Fibroblast of skin of back (primary cell): ENCODE measurements at places on chromosomes 1 and 21.

GRCh38 chr21:29075706-29076466, 2.4 kb upstream of the CCT8 start:
- no peak for DNase-seq

DNA sequence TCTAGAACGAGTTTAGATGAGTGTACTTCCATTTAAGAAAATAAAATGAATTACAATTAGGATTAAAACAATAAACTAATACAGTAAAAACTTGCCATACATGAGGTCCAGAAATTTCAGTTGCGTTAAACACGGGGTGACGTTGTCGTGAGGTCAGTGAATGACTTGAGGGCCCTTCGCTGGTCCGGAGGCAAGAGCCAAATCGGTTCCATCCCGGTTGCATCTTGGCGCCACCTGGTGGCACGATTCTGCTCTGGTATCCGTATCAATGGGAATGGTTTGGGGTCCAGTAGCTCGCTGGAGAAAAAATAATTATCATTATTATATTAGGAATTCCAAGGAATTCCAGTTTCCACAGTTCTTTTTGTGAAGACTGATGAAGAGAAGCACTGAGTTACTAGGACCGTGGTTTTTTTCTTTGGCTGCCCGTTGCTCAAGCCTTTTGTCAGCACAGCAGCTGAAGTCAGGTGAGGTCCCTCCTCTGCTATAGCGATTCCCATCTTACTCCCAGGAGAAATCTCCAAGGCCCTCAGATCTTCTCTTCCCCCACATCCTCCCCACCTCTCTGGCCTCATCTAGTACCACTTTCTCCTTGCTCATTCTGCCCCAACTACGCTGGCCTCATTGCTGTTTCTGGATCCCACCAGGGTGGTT, 161.4 kb downstream of the SLC35F3 start:
- peak; percentile 59 for DNase-seq

GRCh38 chr1:161688946-161689345, 18.1 kb upstream of the FCRLA start:
- no peak for DNase-seq

DNA sequence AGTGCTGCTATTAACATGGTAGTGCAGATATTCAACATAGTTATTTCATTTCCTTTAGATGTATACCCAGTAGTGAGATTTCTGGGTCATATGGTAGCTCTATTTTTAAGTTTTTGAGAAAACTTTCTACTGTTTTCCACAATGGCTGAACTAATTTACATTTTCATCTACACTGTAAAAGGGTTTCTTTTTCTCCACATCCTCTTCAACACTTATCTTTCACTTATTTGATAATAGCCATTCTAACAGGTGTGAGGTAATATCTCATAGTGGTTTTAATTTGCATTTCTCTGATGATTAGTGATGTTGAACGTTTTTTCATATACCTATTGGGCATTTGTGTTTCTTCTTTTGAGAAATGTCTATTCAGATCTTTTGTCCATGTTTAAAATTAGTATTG, 149.8 kb downstream of the PDE4B start:
- DNase-seq: no peak

DNA sequence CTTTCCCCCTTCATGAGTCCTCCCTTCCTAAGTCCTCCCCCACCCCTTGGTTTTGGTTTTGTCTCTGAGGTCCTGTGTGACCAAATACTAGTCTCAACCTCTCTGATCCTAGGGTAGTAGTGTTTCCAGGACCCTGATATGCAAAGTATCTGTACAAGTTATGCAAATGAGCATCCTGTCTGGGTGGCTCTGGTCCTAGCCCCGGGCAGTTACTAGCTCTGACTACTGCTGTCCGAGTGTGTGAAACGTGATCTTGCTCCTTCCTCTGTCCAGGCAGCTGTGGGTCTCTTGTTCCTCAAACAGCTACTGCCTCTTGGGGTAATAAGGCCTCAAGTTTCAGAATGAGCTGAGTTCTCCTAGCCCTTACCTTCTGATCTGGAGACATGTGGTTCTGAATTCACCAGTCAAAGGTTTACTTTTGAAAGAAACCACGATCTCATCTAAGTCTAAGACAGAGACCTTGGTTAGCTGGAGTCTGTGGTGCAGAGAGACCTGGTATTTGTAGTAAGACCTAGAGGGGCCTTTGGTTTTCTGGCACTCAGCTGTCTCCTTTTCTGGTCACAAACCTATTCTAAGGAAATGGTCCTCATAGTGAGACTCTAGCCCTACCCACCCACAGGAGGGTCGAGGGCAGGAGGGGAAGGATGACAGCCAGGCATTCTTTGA, 31.0 kb upstream of the IL19 start:
- DNase-seq: no peak

GRCh38 chr21:17693801-17694200, 81.1 kb upstream of the BTG3 start:
- no peak for DNase-seq

DNA sequence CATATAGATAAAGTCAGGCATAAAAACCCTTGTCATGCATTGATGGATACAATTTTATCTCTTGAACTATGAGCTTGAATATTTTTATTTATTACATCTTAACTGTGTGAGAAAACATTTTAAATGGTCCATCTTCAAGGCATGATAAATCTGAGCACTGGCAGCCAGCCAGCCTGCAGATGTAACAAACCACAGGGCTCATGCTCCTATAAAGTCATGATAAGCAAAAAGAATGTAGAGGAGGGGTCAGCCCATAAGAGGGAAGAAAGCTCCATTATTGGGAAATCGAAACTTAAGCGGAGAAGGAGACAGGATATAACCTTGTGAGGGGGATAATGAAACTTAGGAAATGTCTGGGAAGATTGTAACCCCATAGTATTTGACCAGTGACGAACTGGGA, 839.0 kb downstream of the LRRIQ3 start:
- DNase-seq: no peak

DNA sequence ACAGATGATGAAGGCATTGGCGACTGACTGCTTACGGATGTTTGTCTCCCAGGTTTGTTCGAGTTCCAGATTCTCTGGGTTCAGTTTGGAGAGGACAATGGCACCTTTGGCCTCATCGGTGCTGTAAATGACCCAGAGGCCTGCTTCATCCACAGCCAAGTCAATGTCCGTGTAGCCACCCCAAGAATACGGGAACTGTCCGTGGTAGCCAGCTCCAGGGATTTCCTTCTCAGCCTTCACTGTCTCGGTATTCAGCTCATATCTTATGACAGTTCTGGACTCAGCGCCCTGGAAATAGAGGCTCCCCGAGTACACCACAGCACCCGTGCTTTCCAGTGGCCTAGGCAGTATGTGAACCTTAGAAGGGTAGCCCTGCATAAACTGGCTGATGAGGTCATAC, 14.1 kb downstream of the MYOCOS start:
- no peak for DNase-seq

- peak; percentile 26 for DNase-seq
Observed at GRCh38 chr1:230215031-230215430, 148.0 kb downstream of the GALNT2 start.

DNA sequence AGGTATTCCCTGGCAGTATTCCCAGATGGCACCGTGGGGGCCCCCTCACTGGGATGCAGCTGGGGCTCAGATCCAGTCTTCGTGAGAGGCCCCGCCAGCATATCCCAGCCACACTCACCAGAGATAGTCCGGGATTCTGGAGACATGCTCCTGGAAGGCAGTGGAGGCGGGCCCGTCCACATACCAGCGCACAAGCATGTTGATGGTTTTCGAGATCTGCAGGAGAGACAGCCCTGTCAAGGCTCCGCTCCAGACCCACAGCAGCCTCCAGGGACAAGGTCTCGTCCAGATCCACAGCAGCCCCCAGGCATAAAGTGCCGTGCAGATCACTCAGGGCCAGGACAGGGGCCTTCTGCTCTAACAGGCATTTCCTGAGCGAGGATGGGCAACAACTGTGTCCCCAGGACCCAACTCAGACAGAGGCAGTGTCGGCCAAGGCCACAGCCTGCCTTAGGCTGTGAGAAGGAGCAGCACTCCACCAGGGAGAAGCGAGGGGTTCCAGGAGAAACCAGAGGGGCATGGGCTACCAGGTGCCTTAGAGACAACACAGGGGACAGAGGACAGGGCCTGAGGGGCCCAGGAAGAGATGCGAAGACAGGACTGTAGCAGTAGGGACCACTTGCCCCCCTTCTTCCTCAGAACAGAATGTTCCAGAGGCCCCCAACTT, 14.8 kb downstream of the LSS start:
- no peak for DNase-seq

- DNase-seq: no peak
Observed at GRCh38 chr1:29948581-29948980, 712.3 kb downstream of the PTPRU start.

- no peak for DNase-seq
Observed at GRCh38 chr1:225277445-225277844, 150.4 kb downstream of the LBR start.

DNA sequence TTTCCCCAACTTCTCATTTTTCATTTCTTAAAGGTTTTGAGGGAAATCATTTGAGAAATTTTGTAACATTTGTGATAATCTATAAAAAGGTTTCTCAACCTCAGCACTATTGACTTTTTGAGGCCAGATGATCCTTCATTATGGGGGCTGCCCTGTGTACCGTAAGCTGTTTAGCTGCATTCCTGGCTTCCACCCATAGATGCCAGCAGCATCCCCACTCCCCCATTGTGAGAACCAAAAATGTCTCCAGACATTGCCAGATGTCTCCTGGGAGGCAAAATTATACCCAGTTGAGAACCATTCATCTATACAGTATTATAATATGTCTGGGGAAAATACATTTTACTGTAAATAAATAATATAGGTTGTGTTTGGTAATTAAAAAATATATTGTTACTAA, 146.0 kb downstream of the PBX1 start:
- no peak for DNase-seq

- DNase-seq: no peak
Observed at GRCh38 chr1:40772146-40772955, 11.2 kb upstream of the KCNQ4 start.

DNA sequence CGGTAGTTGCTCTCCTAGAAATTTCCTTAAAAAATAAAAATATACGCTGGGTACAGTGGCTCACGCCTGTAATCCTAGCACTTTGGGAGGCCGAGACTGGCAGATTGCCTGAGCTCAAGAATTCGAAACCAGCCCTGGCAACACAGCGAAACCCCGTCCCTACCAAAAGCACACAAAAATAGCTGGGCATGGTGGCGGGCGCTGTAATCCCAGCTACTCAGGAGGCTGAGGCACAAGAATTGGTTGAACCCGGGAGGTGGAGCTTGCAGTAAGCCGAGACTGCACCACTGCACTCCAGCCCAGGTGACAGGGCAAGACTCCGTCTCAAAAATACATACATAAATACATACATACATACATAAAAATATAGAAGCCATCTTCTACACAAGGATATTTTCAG, 262.8 kb downstream of the AKT3 start:
- no peak for DNase-seq

- no peak for DNase-seq
Observed at GRCh38 chr1:66352792-66353191, 181.2 kb upstream of the SGIP1 start.

- DNase-seq: no peak
Observed at GRCh38 chr1:50700214-50700613, 259.9 kb downstream of the FAF1 start.

DNA sequence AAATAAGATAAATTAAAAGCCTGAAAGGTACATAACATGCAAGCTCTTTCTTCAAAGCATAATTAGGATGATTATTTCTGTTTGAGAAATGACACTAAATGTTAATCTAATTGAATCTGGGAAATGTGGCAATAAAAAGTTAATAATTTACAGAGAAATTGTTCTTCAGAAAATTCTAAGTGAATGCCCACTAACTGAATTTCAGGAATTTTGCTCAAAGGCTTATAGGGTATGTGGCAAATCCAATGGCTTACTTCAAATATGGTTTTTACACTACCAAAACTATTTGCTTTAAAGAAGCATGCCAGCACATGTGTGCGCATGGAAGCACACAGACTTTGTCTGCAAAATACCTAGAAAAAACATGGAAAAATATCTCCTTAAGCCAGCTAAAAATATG, 186.6 kb upstream of the FOXD3 start:
- no peak for DNase-seq

DNA sequence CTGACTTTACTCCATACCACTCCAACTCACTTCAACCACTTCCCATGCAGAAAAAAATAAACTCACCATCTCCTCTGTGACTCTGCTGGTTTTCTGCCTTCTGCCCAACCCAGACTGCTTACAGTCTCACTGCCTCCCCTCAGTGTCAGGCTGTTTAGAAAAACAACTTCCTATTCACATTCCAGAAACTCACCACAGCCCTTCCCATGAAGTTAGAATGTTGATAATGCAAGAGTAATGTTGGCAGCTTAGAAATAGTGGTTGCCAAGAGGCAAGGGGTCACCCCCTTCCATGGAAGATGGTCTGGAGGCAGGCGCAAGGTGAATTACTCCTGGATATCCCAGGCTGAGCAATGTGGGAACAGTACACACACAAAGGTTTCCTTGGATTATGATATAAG, at the start of gene SELP:
Gene SELP (minus strand): TSS at position 119 of the 400 bp plus-strand sequence. CDS start 50 bp downstream, at position 69.
- DNase-seq: no peak

DNA sequence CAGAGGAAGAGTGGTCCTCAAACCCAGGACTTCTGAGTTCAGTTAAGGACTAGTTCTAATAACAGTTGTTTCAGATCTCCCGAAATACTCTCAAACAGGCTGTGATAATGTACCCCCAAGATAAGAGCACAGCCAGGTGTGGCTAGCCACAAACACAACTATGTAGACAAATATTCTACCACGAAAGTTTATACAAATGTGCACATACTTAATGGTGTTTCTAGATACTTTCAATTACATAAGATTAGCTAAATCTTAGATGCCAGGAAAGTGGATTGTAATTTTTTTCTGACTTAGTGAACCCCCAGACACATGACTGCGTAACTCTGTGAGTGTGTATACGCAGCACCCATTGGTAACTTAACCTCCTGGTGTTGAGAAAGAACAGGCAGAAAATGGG, 270.0 kb downstream of the USP25 start:
- no peak for DNase-seq
